H4 (cell line): ENCODE measurements at places on chromosomes 3 and 15. TPM values are rescaled to one million over a fixed set of nuclear protein-coding genes. Genes with fewer than 3 reads are reported as not detected.

DNA sequence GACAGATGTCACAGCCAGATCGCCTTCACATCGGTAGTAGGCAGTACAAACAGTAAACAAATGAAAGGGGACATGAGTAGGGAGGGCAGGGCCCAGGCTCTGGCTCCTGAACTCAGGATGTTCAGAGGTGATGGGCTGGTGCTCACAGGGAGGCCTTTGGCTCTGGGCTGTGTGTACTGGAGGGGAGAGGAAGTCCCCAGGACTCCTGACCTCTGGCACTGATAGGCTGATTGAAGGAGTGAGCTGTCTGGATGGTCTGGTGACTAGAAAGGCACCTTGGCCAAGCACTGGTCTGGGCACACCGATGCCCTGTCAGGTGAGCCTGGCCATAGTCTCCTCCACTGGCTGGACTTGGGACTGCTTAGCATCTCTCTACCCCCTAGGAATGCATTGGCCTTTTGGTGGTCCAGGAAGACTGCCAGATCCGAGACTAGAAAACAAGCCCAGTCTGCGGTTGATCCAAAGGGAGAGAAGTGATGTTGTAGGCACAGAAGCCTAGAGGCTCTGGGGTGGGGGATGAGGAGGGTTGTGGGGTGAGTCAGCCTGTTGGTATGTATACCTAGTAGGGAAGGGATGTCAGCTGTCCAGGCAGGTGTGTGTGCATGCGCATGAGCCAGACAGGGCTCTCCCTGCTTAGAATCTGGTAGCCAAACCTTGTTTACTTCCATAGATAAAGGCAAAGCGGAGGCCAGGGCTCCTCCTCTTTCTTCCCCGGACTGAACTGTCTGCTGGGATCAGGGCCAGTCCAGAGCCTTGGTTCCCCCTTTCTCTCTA is 1.9 kb downstream of the SPINT1 start:
- no peak for DNase-seq

DNA sequence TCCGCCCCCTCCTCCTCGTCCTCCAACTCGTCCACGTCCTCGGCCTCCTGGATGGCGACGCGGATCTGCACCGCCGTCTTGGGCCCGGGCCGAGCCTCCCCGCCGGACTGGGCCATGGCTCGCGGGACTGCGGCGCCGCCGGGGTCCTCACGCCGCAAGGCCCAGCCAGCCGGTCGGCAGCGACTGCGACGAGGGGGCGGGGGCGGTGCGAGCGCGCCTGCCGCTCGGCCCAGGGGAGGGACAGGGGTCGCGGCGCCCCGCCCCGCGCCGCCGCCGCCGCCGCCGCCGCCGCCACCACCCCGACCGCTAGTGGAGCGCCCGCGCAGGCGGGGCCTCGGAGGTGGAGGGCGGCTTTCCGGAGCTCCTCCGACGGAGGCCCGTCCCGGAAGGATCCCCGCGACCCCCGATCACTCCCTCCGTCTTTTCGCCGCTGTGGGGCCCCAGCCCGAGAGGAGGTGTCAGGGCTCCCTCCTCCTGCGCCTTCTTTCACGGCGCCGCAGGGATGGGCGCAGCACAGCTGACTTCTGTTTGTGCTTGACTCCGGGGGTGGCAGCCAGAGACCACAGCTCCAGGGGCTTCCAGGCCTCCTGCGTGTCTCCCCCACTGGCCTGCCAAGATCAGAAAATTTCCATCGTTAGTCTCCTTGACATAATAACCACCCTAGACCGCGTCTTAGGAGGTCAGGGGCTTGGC is at the start of gene LARP6:
LARP6 (minus strand) TSS at position 185 of the 693 bp plus-strand sequence; CDS start at position 116, 69 bp downstream.
- no peak for DNase-seq

DNA sequence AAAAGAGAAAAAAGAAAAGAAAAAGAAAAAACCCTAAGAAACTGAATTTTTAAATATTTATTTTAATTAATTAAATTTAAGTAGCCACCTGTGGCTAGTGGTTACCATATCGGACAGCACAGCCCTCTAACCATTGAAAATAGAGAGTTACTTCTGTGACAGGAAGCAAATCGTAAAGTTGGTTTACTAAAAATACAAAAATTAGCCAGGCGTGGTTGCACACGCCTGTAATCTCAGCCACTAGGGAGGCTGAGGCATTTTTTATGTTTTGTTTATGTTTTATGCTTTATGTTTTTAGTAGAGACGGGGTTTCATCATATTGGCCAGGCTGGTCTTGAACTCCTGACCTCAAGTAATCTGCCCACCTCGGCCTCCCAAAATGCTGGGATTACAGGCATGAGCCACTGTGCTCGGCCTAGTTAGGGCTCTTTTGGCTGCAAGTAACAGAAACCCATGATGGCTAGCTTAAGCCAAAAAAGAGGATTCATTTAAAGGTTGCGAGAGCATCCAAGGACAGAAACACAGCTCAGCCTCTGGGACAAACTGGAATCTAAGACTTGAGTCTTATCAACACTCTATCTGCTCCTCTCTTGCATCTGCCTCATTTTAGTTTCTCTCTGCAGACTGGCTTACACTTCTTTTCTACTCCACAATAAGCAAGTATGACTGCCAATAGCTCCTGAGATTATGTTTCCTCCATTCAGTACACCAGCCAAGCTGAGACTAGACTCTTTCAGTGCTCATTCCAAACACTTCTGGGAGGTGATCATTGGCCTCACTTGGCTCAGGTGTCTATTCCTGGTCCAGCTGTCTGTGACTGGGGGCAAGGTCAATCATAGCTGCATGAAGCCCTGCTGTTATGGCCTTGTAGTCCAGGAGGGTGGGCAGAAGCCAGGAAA is 6.8 kb upstream of the SKIL start:
- no peak for DNase-seq

DNA sequence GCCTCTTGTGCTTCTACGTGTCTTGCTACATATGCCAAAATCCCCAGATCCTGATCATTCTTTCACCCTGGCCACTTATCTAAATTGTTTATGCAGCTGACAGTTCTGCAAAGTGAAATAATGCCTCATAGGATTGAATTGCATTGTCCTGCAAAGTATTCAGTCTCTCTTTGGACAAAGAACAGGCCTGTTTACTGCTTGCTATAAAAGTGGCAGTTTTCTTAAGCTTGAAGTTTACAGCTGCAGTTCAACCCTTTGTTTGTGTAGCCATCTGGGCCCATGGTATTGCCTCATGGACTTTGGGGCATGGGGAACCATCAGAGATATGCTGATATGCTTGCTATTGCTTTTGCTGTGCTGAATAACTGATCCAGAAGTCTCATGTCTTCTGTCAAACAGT is 523.2 kb downstream of the OTOL1 start:
- no peak for DNase-seq

OSTN gene
- total RNA-seq: not detected in 2 replicates

CD80 gene
- not detected in 2 replicates for total RNA-seq

DNA sequence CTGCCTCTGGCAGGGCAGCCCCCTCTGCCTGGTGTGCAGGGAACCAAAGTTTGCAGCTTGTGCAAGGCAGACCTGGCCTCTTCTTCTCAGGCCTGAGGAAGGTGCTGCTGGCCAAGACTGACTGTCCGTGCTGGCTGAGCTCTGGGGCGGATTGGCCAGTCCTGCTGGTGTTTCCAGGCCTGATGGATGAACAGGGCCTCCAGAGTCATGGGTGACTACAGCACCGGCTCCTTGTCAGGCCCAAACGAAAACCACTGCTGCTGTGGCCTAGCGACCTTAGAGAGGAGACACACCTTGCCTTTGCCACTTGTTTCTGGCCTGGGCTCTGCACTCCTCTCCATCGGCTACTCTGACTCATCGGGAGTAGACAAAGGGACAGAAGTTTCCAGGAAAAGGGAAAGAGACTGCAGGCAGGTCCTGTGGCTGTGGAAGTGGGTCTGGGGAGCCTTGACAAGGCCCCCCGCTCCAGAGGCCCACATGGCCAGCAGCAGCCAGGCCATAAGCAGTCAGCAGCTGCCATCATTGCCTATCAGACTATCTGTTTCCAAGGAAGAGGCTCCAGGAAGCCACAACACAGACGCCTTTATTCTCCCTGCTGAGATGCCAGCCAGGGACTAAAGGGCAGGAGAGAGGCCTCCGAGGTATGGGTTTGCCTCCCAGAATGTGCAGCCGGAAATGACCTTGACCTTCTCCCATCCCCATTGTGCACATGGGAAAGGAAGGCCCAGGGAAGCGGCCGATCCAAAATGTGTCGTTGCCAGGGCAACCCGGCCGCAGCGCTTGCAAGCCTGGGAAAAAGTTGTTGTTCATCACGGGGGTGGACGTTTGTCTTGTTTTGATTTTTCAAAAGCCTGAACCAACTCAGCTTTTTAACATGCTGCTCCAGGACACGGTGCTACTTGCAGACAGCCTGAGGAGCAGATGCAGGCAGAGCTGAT is 160.5 kb downstream of the CHSY1 start:
- no peak for DNase-seq

- DNase-seq: no peak
Measured at GRCh38 chr3:73621388-73621787, 3.4 kb downstream of the PDZRN3 start.

BCL6 gene
- 5.8 and 9.0 TPM in 2 replicates for total RNA-seq

GRCh38 chr15:90624278-90624981 is 92.7 kb upstream of the BLM start:
- DNase-seq: no peak

DNA sequence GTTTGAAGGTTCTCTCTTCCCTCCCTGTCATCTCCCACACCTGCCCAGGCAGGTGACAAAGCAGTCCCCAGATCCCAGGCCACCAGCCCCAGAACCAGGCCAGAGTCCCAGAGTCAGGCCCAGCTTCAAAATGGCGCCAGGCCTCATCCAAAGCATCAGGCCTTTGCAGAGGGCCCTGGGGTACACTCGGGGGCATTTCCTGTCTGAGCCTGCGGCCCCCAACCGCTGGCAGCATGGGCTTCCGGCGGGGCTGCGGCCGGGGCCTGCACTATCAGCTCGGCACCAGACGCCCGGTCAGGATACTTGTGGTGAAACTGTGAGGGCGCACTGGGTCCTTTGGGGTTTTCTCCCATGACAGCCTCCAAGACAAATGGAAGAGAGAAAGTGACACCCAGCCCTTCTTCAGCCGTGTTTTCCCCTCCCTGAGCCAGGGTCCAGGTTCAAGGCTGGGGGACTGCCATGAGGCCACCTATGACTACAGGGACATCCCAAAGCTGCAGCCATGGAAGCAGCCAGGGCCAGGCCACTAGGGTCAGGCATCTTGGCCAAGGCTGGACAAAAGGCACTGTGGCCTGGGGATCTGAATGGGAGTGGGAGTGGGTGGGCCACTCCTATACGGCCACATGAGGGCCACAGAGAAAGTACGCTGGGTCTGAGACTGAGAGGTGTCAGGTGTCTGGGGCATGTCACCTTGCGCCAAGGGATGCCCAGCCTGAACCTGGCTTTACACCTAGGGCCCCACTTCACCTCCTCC is 33.9 kb downstream of the RPN1 start:
- DNase-seq: no peak

DNA sequence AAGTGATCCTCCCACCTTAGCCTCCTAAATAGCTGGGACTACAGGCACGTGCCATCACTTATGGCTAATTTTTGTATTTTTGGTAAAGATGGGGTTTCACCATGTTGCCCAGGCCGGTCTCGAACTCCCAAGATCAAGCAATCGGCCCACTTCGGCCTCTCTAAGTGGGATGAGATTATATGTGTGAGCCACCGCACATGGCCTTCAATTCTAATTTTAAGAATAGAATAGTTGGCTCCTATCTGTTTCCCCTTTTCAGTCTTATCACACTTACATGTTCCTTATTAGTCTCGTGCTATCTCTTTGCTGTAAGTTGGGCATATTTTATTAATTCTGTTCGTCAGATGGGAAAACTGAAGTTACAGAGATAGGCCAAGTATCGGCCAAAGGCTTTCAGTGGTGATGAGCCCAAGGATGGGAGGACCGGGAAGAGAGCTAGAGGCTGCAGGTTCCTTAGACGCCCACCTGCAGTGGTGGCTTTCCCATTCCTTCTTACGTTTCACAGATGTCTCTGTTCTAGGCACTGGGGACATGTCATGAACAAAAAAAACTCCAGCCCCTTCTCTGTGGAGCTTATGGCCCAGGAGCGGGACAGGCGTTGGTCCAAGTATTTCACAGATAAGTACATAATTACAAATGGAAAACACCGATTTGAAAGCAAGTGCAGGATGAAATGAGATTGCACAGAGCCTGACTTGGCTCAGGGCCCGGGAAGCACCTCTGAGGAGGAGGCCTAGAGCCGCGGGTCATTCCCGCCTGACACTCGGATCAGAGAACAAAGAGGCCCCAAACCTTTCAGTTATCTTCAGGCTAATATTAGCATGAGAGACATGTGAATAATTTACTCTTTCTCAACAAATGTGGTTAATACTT is 91.1 kb upstream of the KLF13 start:
- no peak for DNase-seq

DNA sequence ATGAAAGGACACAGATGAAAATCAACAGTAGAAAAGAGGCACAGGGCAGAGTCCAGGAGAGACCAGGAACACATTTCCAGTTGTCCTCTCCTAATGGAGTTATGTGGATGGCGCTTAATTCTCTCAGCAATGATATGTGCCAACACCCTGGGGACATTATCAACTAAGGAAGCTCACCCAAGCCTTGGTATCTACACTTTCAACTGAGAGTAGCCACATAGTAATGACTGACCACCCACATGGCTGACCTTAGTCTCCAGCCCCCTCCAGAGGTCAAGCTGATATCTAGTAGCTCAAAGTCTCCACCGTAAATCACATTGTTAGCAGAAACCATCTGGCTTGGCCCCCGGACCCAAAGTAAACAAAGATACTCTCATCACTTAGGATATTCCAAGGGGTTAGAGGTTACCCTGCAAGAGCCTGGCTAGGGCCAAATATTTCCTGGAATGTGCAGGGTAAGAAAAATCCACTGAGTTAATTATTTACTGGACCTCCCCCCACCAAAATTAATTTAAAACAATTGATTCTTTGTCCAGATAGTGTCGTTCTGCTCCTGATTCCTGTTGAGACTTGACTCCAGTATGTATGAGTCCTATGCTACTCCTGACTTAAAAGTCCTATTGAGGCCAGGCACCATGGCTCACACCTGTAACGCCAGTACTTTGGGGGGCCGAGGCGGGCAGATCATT is 24.8 kb downstream of the GABRR3 start:
- no peak for DNase-seq

GRCh38 chr3:28267984-28268849 is 26.8 kb downstream of the CMC1 start:
- no peak for DNase-seq

GRCh38 chr15:69797615-69798014 is 300.1 kb downstream of the TLE3 start:
- DNase-seq: no peak

HACL1 gene
- total RNA-seq: 18.1 and 19.0 TPM in 2 replicates

DNA sequence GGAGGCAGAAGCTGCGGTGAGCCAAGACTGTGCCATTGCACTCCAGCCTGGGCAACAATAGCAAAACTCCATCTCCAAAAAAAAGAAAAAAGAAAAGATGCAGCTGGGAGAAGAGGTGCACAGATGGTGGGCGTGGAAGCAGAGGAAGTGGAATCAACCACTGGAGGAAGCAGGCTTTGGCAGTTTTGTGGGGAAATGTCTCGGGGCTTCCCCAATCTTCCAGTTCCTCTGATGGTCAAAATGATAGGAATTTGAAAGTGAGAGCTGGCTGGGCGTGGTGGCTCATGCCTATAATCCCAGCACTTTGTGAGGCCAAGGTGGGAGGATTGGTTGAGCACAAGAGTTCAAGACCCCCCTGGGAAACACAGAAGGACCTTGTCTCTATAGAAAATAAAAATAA is 48.1 kb upstream of the SMAD3 start:
- no peak for DNase-seq
